Stimulated activated CD4-positive, alpha-beta T cell treated with anti-CD3 and anti-CD28 coated beads, Interleukin-1b, Interleukin-23, amount 100 ng/mL, for 24 hours (primary cell): ENCODE measurements at places on chromosomes 3 and 15.

DNA sequence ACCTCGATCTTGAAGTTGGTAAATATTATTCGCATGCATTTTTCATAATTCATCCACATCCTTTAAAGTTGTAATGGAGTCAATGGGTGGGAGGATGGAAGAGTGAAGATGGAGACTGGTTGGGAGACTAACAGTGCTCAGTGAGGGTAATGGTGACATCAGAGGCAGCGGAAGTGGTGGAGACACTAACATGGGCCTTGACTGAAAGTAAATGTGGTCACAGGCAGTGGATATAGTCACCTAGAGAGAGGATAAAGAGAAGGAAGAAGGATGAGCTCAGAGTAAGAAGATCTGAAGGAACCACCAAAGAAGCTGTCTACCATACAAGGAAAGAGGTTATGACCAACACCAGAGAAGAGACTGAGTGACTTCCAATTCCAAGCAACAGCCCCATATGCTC lies 281.6 kb upstream of the STT3B start:
- no peak for DNase-seq

DNA sequence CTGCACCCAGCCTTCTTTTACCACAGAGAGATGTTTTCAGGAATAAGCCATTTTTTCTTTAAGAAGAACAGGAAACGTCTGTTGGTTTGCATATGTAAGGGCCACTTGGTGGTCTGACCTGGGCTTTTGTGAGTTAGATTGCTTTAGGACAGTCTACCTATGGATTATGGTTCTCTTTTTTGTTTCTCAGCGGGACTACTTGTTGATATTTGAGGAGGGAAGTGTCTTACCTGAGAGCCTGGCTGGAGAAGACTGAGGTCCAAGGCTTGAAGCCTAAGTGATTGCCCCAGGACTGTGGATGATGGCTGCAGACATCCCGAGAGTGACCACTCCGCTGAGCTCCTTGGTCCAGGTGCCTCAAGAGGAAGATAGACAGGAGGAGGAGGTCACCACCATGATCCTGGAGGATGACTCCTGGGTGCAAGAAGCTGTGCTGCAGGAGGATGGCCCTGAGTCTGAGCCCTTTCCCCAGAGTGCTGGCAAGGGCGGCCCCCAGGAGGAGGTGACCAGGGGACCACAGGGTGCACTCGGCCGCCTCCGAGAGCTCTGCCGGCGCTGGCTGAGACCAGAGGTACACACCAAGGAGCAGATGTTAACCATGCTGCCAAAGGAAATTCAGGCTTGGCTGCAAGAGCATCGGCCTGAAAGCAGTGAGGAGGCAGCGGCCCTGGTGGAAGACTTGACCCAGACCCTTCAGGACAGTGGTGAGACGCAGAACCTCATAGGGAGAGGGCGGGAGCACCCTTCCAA lies 3.0 kb downstream of the ZSCAN2 start:
- no peak for DNase-seq

GRCh38 chr3:191363221-191363620 lies 32.9 kb upstream of the UTS2B start:
- no peak for DNase-seq

GRCh38 chr3:8845641-8846040 lies 76.2 kb upstream of the OXTR start:
- no peak for DNase-seq

DNA sequence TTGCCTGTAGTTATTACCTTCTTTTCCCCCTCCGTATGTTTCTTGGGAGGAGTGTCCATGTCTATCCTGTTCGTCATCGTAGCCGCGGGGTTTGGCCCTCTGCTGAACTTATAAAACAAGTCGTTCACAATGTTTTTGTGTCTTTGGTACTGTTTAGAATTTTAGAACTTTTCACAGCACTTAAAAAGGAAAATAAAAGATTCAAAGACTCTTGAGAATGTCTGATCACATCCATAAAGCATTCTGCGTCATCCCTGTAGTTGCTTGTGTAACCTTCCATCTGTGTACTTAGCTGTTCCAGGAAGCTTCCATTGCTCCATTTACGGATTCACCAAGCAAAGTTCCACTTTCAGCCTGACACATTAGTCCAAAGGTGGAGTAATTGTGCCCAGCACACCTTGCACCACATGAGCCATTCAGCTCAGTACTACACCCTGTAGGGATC lies 677.1 kb upstream of the NR2F2 start:
- DNase-seq, result no peak
